AG04449 (cell line): ENCODE measurements at places on chromosomes 12 and 14.

GRCh38 chr12:132162508-132163031 lies 18.3 kb downstream of the NOC4L start:
- DNase-seq = peak; percentile 41

DNA sequence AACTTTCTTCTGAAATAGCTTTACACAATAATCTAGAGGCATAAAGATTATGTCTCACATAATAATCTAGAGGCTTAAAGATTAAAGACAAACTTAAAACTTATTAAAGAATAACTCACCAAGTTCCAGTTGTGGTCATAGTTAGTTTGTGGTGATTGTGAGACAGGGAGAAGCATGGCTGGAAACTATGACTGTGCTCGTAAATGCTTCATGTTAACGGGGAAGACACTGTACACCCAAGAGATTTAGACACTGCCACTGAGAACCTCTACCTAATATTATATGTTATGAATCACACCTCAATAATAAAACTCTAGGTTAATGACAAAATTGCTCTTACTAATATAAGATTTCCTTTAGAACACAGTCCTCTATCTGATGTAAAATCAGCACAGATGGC lies 541.6 kb downstream of the TMEM121 start:
- no peak for DNase-seq

DNA sequence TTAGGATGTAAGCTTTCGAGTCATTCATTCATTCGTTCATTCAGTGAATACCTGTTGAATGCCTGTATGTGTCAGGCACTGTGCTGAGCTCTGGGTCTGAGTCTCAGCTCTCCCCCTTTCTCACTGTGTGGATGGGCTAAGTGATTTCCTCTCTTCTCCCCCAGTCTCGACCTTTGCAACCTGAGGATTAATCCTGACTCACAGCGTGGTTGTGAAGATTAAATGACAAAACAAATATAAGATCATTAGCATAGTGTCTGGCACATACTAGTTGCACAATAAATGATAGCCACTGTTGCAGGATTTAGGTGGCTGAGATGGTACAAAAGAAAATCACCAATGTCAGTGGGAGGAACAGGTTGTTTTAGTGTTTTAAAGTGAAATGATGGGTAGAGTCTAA lies 136.7 kb downstream of the GPR135 start:
- DNase-seq = no peak

GRCh38 chr14:101457936-101458740 lies 103.2 kb upstream of the DIO3 start:
- no peak for DNase-seq

GRCh38 chr14:70827752-70828151 lies 18.4 kb upstream of the MAP3K9 start:
- DNase-seq = no peak
